ENCODE measurements at places on chromosomes 1 and 21.

DNA sequence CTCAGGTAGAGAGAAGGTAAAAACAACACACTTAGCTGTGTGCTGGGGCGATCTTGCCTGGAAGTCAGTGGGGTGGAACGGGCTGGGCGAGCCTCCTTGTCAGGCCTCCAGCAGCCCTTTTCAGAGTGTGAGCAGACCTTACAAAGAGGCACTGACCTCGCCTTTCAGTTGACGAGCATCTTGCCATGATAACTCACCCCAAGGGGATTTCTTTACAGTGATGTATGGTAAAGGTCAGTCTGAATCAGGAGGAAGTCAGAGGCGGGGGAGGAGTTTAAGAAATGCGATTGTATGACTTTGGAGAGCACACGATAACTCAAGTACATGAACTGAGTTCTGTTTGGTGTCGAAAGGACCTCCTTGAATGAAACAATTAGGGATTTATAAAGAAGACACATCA is 326.5 kb upstream of the PROX1 start:
- DNase-seq, result no peak

DNA sequence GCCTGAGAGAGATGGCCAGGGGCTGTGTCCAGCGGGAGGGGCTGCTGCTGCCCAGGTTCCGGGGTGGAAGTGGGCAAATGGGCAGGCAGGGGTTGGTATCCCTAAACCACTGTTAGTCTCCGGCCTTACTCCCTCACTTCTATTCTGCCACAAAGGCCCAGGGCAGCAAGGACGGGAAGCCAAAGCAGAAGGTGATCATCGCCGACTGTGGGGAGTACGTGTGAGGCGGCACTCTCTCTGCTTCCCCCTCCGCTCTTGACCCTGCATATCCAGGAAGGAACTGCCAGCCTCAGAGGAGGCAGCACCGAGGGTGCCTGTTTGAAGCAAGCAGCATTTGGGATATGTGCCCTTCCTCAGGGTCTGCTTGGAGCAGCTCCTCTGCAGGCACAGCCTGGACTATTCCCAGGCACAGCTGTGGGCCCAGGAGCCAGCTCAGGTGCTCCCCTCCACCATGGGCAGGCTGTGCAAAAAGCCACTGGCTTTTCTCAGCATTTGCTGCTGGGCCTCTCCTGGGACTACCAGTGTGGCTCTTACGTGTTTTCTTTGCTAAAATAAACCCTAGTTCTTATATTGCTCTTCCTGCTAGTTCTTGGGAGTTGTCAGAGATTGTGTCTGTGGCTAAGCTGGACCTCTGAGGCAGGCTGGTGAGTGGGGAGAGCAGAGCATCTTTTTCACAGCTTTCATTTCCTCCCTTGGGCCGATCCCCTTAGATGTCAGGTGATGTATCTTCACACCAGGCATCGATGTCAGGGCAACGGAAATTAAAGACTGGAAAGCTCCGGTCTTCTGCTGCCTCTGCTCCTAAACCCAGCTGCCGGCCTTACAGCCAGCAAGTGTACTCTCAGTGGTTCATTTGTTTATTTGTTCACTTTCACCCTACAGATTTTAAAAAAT is 14.7 kb downstream of the PPIE start:
- DNase-seq, result no peak

DNA sequence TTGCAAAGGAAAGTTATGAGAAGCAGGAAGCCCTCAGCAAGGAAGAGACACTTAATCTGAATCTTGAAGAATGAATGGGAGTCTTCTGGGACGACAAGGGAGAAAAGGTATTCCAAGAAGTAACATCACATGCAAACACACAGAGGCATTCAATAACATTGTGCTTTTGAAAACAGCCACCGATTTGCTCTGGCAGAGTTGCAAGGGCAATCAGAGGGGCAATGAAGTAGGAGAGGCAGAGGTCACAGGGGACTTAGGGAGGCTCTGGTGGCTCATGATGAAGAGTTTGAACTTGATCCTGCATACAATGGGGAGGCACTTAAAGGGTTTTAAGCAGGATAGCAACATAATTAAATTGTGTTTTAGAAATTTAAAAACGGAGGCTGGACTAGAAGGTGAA is 107.7 kb downstream of the DDX20 start:
- DNase-seq, result no peak

DNA sequence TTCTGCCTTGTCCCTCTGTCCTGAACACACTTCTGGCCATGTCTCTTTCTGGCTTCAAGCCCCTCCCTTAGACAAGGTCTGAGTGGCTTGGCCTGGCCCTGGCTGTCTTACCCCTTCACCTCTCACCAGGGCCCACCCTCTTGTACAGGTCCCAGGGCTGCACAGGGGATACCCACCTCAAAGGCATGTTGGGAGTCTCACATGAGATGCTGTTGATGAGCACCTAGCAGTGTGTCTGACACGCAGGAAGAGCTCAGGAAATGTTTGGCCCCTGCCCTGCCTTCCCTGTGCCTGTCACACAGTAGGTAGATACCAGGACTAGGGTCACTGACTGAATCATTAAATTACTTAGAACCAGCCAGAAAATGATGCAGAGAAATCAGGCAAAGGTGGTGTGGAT is 16.6 kb downstream of the ZNF362 start:
- DNase-seq, result no peak

DNA sequence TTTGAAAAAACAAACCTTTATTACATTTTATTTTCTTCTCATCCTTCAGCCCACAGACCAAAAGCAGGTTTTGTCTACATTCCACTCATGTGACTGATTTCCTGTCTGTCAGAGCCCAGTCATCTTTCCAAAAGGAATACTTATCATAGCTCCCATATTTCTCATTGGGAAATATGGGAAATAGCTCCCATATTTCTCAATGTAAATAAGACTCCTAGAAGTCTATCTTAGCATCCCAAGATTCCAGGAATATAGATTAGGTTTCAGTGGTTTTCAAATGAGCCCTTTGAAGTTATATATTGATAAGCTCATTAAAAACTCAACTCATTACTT is 19.1 kb upstream of the NRDC start:
- peak; percentile 49 for DNase-seq

- no peak for DNase-seq
Measured at GRCh38 chr1:232533328-232533727, 96.6 kb downstream of the SIPA1L2 start.

GRCh38 chr1:33228935-33229487 is 27.3 kb upstream of the ZNF362 start:
- DNase-seq, result peak; percentile 79

GRCh38 chr1:196651637-196652215 is at the start of gene CFH:
Gene CFH, plus strand, starts transcription at chr1:196652043. Its CDS starts 75 bp downstream, at chr1:196652118.
- DNase-seq, result peak; percentile 80

GRCh38 chr1:231206856-231207255 is 34.2 kb upstream of the GNPAT start:
- no peak for DNase-seq

GRCh38 chr1:154334079-154335024 is 9.0 kb downstream of the ATP8B2 start:
- no peak for DNase-seq

GRCh38 chr1:37574834-37575480 is 18.2 kb downstream of the DNALI1 start:
- DNase-seq, result peak; percentile 60

GRCh38 chr21:15616864-15617574 is 112.8 kb upstream of the USP25 start:
- no peak for DNase-seq

DNA sequence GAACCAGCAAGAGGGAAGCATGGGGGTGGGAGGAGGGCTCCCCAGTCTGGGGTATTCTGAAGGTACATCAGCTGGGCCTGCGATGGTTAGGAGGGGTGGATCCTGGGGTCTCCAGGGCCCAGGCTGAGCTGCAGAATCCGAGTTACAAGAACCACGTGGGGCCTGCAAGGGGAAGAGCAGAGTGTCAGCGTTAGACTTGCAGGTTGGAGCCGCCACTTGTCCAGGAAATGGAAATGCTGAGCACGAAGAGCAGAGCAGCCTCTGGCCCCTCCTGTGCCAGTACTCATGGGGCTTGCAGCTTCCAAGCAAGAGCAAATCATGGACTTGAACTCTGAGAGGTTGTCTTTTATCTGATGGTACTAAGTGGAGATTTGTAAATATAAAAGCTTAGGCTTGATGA is 47.5 kb upstream of the COL6A1 start:
- DNase-seq, result no peak

GRCh38 chr1:93489756-93490155 is 41.8 kb downstream of the FNBP1L start:
- DNase-seq, result no peak

GRCh38 chr1:246020211-246020954 is 486.7 kb downstream of the SMYD3 start:
- no peak for DNase-seq

- no peak for DNase-seq
Measured at GRCh38 chr21:42974832-42975820, 764 bp downstream of the PKNOX1 start.

DNA sequence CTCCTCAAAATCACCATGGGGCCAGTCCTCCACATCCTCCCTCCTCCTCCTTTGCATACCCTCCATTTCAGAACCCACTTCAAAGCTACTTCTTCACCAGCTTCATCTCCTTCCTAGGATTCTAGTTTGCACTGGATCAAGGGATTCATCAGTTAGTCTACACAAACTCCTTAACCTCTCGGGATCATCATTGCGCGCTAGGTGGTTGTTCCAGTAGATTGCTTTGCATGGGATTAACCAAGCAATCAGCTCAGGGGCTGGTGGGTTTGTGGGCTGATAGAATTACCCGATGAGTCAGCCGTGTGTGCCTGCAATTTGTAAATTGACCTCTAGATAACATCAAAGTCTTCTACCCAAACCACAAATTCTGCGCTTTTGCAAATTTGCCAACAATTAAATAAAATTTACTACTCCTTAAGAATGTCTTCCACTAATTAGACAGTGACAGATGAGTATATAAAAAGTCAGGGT is 7.7 kb downstream of the KANK4 start:
- no peak for DNase-seq

- DNase-seq, result no peak
Measured at GRCh38 chr1:30083800-30084464, 639.5 kb downstream of the MATN1 start.

DNA sequence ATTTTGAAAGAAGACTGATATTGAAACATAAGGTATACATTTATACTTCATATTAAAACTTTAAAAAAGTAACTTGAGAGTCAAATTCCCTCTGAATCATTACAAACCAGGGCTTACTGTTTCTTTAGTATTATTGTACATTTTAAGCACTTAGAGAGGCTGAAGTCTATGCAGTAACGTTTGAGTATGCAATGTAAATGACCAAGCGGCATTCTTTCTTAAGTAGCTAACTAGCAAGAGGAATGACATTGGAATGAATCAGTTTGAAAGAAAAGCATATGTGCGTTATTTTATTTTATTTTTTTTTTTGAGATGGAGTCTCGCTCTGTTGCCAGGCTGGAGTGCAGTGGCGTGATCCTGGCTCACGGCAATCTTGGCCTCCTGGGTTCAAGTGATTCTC is 24.3 kb downstream of the WNT2B start:
- no peak for DNase-seq

- DNase-seq, result peak; percentile 51
Measured at GRCh38 chr1:214377886-214378285, 96.9 kb downstream of the SMYD2 start.

- no peak for DNase-seq
Measured at GRCh38 chr1:77803371-77803770, 23.9 kb downstream of the MIGA1 start.

- DNase-seq, result no peak
Measured at GRCh38 chr1:18927654-18928272, 25.4 kb upstream of the ALDH4A1 start.

GRCh38 chr1:177122461-177123251 is 41.9 kb downstream of the ASTN1 start:
- no peak for DNase-seq

- DNase-seq, result no peak
Measured at GRCh38 chr1:145983960-145984830, 12.2 kb downstream of the TXNIP start.

DNA sequence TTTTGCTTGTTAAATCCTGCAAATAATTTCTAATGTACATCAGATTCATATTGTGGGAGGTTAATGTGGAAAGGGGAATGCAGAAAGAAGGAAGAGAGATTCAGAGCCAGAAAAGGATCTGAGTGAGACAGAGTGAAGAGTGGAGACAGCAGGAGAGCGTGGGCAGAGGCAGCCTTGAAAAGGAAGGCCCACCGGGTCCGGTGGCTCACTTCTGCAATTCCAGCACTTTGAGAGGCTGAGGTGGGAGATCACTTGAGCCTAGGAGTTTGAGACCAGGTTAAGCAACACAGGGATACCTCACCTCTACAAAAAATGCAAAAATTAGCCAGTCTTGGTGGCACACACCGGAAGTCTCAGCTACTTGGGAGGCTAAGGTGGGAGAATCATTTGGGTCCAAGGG is 222.0 kb upstream of the RAB4A start:
- DNase-seq, result no peak

- DNase-seq, result no peak
Measured at GRCh38 chr21:32807717-32808380, 36.3 kb upstream of the PAXBP1 start.

- DNase-seq, result no peak
Measured at GRCh38 chr1:107943694-107944093, 21.3 kb downstream of the VAV3 start.

DNA sequence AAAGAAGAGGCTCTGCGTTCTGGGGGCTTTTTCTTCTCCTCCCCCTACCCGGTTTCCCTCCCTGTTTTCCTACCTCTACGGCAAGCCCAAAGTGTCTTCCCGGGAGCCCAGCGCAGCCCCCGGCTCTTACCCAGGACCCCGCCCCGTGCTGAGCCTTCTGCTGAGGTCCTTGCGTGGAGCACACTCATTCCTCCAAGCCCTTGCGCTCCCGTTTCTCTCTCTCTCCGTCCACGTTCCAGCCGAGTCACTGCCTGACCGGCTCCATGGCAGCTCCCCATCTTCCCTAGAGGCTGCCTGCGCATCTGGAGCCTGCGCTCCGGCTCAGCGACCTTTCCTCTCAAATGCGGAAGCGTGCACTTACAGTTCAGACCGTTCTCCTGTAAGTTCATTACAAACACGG is 24.9 kb upstream of the PDXK start:
- no peak for DNase-seq

DNA sequence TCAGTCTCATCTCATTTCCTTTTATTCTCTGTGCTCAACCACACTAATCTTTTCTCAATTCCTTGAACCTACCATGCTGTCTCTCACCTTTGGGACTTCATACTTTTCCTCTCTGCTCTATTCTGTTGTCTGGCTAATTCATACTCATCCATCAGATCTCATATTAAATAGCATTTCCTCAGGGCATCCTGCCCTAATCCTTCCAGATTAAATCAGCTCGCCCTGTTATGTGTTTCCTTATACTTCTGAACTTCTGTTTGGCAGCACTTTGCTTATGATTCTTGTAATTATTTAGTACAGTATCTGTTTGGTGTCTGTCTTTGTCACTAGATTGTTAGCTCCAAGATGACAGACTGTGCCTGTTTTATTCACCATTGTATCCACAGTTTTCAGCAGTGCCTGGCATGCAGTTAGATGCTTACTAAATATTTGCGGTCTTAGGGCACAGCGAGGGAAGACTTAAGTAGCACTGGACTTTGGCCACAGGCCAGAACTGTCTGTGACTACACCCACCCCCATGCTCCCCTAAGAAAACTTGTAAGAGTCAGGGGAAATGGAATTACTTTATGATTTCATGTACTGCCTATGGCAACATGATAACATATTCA is 9.9 kb upstream of the CAP1 start:
- no peak for DNase-seq
